ENCODE measurements at places on chromosomes 6 and 20.

GRCh38 chr6:104940893-104941728 is 15.8 kb upstream of the LIN28B start:
- peak; percentile 8 for DNase-seq

- no peak for DNase-seq
Measured at GRCh38 chr6:150666071-150666470, 66.4 kb downstream of the PLEKHG1 start.

GRCh38 chr6:28789553-28790083 is 134.2 kb downstream of the TRIM27 start:
- DNase-seq = no peak

- no peak for DNase-seq
Measured at GRCh38 chr6:148854096-148854495, 107.3 kb downstream of the UST start.

All from CD4-positive, alpha-beta T cell treated with Interleukin-2 at 100 ng/mL for 4 hours (primary cell).